M059J (cell line): ENCODE measurements at places on chromosomes 6 and 20.

- DNase-seq, result no peak
Observed at GRCh38 chr6:142235272-142235671, 66.5 kb upstream of the ADGRG6 start.

GRCh38 chr6:81126150-81126549 is 626.3 kb downstream of the TENT5A start:
- no peak for DNase-seq

DNA sequence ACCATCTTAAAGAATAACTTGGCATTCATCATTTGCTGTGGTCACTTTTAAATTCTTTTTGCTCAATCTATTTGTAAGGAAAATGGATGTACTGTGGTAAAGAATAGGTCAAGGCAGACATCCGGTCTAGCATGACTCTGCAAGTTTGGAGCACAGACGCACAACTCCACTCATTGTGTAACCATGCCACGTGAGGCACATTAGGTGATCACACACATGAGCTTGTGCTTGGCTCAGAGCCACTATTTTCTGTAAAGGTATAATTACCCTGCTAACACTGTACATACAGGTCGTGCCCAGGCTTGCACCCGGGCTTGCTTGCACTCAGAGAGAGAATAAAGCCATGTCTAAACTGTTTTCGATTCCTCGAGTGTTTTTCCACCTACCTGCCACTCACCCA is 1289.1 kb upstream of the ADGRB3 start:
- DNase-seq, result peak; percentile 32

GRCh38 chr20:32526541-32526940 is 58.6 kb downstream of the NOL4L start:
- DNase-seq, result no peak

GRCh38 chr6:108694816-108695215 is 134.1 kb downstream of the FOXO3 start:
- peak; percentile 64 for DNase-seq

- no peak for DNase-seq
Observed at GRCh38 chr6:2190661-2191389, 54.6 kb downstream of the GMDS start.

GRCh38 chr20:62476056-62476838 is 452 bp upstream of the GATA5 start:
- DNase-seq, result no peak

DNA sequence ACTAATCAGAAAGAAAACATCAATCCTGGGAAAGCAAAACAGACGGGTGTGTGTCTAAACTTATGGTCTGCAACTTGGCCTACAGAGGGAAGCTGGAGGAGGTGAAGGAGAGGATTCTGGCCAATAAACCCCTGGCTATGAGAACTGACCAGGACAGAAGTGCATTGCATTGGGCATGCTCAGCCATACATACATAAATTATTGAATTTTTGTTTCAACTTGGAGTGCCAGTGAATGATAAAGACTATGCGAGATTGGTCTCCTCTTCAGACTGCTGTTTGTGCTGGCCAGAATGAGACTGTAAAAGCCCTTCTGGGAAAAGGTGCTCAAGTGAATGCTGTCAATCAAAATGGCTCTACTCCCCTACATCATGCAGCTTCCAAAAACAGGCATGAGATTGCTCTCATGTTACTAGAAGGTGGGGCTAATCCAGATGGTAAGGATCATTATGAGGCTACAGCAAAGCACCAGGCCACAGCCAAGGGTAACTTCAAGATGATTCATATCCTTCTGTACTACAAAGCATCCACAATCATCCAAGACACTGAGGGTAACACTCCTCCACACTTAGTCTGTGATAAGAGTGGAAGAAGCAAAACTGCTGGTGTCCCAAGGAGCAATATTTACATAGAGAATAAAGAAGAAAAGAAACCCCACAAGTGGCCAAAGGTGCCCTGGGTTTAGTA is 17.4 kb downstream of the ADNP start:
- peak; percentile 88 for DNase-seq

- peak; percentile 83 for DNase-seq
Observed at GRCh38 chr6:56843476-56844349, 111.2 kb upstream of the BEND6 start.
